ENCODE measurements at places on chromosomes 6 and 20.

DNA sequence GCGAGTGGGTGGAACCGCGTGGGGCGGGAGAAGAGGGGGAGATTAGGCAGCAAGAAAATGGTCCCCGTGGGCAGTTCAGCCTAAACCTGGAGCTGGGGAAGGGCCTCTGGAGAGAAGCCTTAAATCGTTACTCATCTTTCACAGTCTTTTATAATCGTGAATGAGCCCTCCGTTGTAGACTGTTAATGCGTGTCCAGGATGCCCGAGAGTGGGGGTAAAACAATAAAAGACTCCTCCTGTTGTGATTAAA lies 11.0 kb upstream of the ELOVL5 start:
- no peak for DNase-seq

GRCh38 chr20:46637020-46637419 lies 14.2 kb downstream of the SLC13A3 start:
- no peak for DNase-seq

GRCh38 chr20:37892001-37892400 lies 10.9 kb upstream of the VSTM2L start:
- DNase-seq = no peak

- no peak for DNase-seq
Observed at GRCh38 chr20:58855506-58856389, 3.2 kb downstream of the GNAS start.

GRCh38 chr6:160274871-160275510 lies 16.4 kb upstream of the SLC22A2 start:
- no peak for DNase-seq

GRCh38 chr20:38152175-38152620 lies 12.9 kb downstream of the TGM2 start:
- DNase-seq = no peak

DNA sequence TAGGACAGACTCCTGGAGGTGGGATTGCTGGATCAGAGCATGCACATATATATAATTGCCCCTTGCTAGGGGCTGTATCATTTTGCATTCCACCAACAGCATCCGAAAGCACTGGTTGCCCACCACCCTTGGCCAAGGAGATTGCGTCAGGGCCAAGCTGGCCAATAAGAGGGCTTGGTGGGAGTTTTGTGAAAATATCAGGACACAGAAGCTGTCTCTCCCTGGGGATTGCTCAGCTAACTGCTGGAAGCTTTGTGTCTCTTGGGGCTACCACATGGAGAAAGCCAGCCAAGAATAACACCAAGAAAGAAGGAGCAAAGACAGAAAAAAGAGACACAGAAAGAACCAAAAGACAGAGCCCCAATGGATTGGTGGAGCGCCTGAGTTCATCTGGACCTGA lies 90.6 kb upstream of the RALGAPA2 start:
- DNase-seq = no peak
